EH (cell line): ENCODE measurements at places on chromosomes 11 and 22.
A peak's percentile ranks its signal among the peaks of the same experiment; 100 is the strongest.

GRCh38 chr22:31477329-31477728, 12.3 kb downstream of the EIF4ENIF1 start:
- no peak for DNase-seq

- DNase-seq: no peak
Observed at GRCh38 chr11:101477926-101478325, 105.9 kb downstream of the TRPC6 start.

DNA sequence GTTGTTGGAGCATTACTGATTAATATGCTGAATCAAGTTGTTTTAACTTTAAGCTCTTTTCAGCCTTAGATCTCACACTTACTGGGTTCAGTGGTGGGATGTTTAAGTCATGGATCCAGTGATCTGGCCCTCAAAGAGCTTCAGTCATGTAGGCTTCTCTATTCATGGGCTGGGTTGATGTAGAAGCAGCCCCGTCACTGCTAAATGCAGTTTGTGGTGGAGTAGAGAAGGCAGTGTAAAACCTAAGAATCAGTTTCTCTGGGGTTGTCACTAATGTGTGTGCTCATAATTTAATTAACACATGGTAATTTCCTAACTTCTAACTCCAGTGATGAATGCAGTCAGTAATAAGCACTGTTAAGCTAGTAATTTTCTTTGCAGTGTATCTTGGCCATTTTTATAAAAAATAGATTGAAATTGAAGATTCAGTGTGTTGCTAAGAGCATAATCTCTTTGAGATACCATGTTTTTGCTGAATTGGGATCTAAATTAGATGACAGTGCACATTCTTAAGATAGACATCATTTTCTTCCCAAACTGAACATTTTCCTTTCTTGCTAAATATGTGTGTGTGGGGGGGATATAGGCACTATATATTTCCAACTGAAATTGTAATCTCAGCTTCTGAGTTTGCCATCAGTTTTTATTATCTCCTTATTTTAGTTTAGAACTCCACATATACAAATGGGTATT, 9.0 kb downstream of the SPCS2 start:
- DNase-seq: peak; percentile 24

GRCh38 chr11:124069429-124070401, 28.6 kb upstream of the OR10G7 start:
- DNase-seq: peak; percentile 62

GRCh38 chr11:27227736-27228135, 135.3 kb downstream of the CCDC34 start:
- no peak for DNase-seq

- peak; percentile 50 for DNase-seq
Observed at GRCh38 chr11:102810950-102811660, 13.1 kb upstream of the MMP1 start.

GRCh38 chr22:29806196-29806595, 31.9 kb downstream of the ASCC2 start:
- no peak for DNase-seq

DNA sequence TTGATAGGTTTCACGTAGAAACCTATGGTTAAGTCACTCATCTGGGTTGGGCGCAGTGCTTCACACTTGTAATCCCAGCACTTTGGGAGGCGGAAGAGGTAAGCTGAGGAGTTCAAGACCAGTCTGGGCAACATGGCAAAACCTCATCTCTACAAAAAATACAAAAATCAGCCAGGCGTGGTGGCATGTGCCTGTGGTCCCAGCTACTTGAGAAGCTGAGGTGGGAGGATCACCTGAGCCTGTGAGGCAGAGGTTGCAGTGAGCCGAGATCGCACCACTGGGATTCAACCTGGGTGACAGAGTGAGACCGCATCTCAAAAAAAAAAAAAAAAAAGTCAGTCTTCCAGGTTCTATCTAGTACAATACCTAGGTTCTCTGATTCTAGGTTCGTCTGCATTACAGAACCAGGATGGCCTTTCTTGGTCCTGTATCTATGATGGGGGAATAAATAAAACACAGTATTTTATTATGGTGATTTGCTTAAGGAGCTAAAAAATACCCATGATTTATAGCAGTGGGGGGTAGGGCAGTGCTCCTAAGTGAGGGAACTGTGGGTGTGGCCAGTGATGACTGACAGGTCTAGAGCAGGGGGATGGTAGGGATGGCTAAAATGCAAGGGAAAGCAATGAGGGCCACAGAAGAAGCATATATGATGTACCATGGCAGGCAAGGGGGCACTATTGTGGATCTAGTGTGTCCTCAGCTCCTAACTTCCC, 65.5 kb upstream of the NUP160 start:
- DNase-seq: no peak

GRCh38 chr11:79940165-79940564, 499.3 kb upstream of the TENM4 start:
- no peak for DNase-seq

DNA sequence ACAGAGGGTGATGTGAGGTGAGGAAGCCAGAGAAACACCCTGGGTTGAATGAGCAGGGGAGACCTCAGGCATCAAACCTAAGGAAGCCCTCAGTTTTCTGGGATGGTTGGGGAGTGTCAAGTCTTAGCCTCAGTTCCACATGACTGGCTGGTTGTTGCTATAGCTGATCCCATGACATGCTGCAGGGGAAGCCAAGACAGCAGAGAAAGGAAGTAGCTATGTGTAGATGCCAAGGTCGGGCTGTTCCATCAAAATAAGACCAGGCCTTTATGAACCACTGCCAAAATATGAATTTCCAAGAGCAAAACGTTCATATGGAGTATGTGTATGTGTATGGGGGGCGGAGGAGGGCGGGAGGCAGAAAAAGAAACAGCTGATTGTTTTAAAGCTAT, 11.6 kb downstream of the CD59 start:
- no peak for DNase-seq

DNA sequence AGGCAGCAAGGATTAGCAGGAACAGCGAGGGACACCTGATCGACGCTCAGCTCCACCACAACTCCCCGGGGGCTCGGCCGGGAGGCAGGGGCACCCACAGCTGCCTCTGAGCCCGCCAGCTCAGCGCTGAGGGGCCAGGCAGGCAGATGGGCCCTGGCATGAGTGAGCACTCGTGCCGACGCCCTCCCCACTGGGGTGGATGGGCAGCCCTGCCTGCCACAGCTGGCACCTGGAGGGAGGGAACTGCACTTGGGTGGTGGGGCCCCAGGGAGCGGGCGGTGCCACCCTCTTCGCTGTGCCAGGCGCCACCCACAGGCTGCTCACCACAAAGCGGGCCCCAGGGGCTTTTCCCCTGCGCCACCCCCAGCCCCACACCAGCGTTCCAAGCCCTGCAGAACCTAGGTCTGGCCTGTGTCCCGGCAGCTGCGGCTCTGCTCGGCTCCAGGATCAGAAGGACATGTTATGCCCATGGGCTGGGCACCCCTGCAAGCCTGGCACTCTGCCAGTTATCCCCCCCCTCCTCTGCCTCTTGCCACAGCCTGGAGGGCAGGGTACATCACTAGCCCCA, 28.8 kb downstream of the WNT7B start:
- DNase-seq: no peak

- DNase-seq: no peak
Observed at GRCh38 chr11:66139817-66140404, 69.8 kb downstream of the PACS1 start.

- DNase-seq: peak; percentile 23
Observed at GRCh38 chr11:12684816-12685215, 10.6 kb downstream of the TEAD1 start.

DNA sequence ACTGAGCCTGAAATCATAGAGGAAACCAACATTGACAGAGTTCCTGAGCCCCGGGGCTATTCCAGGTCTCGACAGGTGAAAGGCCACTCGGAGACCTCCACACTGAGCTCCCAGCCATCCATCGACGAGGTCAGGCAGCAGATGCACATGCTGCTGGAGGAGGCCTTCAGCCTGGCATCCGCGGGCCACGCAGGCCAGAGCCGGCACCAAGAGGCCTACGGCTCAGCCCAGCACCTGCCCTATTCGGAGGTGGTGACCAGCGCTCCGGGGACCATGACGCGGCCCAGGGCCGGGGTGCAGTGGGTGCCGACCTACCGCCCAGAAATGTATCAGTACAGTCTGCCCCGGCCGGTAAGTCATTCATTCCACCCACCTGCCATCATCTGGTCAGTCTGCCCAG, 54.9 kb downstream of the C11orf91 start:
- DNase-seq: no peak

DNA sequence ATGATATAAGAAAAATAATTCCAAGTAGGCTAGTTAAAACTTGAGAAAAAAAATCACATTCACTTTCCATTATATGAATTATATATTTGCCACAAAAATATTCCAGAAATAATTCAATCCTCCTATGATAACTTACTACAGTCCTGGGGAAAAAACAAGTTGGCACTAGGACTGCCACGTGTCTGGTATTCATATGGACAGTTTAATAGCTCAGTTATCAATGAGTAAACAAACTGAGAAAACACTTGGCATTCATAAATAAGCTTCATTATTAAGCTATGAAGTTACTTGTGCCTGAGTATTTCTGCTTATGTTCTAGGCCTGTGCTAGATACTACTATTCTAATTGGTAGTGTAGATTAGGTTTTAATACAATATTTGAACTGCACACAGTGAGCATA, 22.5 kb upstream of the MAML2 start:
- DNase-seq: no peak

DNA sequence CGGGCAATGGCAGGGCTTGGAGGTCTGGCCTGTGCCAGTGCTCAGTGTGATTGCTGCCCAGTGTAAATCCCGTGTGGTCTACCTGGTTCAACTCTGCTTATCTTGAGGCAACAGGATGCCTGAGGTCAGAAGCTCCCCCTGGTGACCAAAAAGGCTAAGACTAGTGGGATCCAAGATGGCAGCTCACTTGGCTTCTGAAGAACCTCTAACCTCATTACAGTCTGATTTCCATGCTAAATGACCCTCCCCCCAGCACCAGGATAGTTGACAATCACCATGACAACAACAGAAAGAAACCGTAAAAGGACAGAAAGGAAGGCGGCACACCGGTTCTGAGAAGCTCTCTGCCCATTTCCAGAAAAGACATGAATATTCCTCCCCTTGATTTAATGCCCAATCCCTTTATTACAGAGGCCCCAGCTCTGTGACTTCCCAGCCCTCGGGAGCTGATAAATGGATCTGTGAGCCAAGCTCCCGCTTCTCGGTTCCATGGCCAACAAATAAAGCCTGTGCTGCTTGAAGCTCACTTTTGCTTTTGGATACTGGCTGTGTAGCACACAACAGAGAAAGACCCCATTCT, 398.4 kb downstream of the CTTN start:
- no peak for DNase-seq

GRCh38 chr11:16788141-16789062, 50.0 kb downstream of the C11orf58 start:
- DNase-seq: peak; percentile 65

- DNase-seq: no peak
Observed at GRCh38 chr11:2092464-2092910, 46.7 kb downstream of the IGF2 start.

- DNase-seq: no peak
Observed at GRCh38 chr11:55726715-55727324, 46.4 kb upstream of the OR5D13 start.

GRCh38 chr11:73198677-73199076, 19.4 kb upstream of the P2RY2 start:
- peak; percentile 14 for DNase-seq

DNA sequence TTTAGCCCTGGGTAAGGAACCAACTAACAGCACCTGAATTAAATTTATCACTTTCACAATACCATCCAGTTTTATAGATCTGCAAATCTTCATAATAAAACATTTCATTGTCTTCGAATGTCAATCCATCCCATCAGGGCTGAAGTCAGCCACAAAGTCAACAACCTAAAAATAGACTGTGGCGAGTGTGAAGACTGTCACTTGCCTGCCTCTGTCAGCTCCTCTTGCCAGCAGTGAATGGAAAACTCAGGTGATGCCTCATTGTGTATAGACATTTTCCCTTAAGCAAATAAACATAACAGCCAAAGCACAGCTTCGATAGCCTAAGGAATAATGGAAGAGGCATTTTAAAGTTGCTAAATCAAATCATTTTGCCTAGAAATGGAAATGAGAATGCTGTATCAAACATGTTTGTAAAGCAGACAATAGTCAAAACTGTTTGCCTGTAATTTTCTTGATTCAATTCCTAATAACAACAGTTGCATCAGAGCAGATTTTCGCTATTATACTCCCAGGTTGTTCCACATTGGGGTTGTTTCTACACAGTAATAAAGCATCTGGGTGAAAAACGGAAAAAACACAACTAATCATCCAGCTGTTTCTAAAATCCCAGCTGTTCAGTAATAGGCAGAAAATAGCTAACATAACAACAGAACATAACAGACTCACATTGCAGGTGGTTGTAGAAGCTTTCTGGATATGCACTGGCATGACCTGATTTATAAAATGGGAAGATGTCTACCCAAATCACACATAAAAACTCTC, 15.7 kb downstream of the KCNA4 start:
- no peak for DNase-seq

DNA sequence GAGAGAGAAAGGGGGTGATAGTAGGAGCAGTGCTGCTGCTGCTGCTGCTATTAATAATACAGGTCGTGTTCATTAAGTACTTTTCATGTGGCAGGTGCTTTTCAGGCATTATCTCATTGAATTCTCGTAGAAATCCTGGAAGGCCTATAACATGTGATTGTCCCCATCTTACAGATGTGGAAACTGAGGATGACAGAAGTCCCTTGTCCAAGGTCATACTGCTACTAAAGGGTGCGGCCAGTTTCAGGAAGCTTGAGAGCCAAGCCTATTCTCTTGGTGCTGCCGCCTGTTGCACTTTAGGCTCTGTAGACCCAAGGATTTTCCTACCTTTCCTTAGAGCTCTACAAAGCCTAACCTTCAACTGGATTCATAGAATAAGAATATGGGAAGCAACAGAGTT, 193.3 kb downstream of the DBX1 start:
- no peak for DNase-seq

GRCh38 chr11:59145534-59145933, 2.9 kb downstream of the FAM111A start:
- peak; percentile 77 for DNase-seq
